ENCODE measurements at places on chromosomes 6 and 20.

GRCh38 chr20:10925767-10926166 lies 252.0 kb upstream of the JAG1 start:
- H3K36me3 ChIP-seq = no peaks in the 10 kb centered on the region
- DNase-seq = peak; percentile 29
- no peak overlapping the region for H3K27ac ChIP-seq

DNA sequence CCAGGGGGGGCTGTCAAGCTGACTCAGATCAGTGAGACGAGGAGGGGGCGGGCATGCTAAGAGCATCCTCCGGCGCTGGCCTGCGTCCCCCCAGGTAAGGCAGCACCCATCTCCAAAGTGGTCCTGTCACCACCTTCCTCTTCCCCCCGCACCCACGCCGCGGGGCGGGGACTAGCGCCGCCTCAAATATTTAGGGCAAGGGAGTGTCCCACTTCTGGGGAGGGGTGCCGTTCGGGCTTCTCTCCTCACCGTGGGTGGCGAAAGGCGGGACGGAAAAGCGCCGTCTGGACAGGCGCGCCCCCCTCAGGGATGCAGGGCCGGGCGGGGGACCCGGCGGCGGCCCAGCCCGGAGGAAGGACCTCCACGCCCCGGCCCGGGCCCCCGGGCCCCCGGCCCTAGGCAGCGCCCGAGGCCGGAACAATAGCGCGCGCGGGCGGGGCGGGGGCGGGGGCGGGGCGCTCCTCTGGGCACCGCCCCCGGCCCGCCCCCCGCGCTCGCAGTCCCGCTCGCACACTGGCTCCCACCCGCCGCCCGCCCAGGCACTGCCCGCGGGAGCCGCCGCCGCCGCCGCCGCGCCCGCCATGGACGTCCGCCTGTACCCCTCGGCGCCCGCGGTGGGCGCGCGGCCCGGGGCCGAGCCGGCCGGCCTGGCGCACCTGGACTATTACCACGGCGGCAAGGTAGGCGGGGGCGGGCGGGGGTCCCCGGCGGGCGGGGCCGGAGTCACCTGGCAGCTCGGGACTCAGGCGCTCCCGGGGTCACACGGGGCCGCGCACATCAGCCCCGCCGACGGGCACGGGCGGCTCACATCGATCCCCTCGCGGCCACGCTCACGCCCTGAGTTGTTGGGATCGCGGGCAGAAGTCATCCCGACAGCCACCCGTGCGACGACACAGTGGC lies at the start of gene TOX2:
Gene TOX2, plus strand, starts transcription at position 542 of the 900 bp plus-strand sequence. Its CDS starts 40 bp downstream, at position 582.
- H3K27me3 ChIP-seq = peaks cover 16% of the 10 kb centered on the region
- H3K4me3 ChIP-seq = peak within 1 kb of the TSS; percentile 60
- no peak within 1 kb of the TSS for H3K27ac ChIP-seq
- H3K36me3 ChIP-seq = peaks cover 4% of the 10 kb centered on the region
- peaks cover 7% of the 10 kb centered on the region for H3K4me1 ChIP-seq

GRCh38 chr6:57220083-57220703 lies 1.9 kb downstream of the RAB23 start:
- no peaks in the 10 kb centered on the region for H3K27me3 ChIP-seq
- peaks cover 7% of the 10 kb centered on the region for H3K4me1 ChIP-seq
- DNase-seq = no peak
- H3K27ac ChIP-seq = no peak overlapping the region
- peak overlapping the region; percentile 92 for H3K4me3 ChIP-seq

DNA sequence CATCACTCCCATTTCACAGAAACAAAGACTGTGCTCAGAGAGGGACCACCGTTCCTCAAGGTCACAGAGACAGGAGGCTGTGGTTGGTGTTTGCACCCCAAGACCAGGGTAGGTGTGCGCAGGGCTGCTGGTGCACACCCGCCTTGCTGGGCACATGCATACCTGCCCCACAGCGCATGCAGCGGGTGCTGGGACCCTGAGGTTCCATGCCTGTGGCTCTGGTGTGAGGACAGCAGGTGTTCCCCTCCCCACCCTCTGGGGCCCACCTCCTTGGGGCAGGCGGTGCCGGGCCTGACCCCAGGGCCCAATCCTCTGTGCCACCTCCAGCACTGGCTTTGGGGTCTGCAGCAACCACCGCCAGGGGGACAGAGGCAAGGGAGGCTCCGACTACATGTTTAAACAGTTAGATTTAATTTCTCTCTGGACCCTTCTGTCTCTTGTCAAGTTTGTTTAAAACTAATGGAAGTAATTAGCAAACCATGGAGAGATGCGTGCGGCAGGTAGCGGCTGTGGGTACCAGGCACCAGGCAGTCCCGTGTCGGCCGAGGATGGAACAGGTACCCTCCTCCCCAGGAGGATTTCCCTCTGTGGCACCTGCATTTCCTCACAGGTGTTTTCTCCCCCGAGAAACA lies 327.8 kb downstream of the TAF4 start:
- H3K27me3 ChIP-seq = peaks cover 82% of the 10 kb centered on the region
- no peak overlapping the region for H3K27ac ChIP-seq
- H3K4me1 ChIP-seq = no peaks in the 10 kb centered on the region
- H3K4me3 ChIP-seq = no peak overlapping the region

GRCh38 chr6:73941892-73942291 lies 245.9 kb downstream of the CD109 start:
- no peak for DNase-seq
- no peaks in the 10 kb centered on the region for H3K36me3 ChIP-seq
- H3K27ac ChIP-seq = no peak overlapping the region
- H3K4me3 ChIP-seq = no peak overlapping the region
- peaks cover 15% of the 10 kb centered on the region for H3K4me1 ChIP-seq
- H3K27me3 ChIP-seq = no peaks in the 10 kb centered on the region

DNA sequence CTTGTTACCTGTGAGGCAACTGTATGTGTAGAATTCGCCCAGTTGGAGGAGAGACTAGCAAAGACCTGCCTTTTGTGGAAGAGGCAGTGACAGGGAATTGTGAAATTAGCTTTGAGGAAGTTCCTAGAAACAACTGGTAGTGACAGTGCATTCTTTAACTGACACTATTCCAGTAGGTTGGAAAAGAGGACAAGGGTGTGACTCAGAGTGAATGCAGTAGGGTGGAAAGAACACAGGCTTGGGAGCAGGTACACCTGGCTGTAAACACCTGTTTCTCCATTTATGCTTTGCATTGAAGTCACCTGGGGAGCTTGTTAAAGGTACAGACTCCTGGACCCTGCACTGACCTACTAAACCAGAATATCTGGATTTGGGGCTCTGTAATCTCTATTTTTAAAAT lies 295.7 kb downstream of the PHACTR1 start:
- no peaks in the 10 kb centered on the region for H3K4me1 ChIP-seq
- no peak for DNase-seq
- H3K27ac ChIP-seq = no peak overlapping the region
- no peak overlapping the region for H3K4me3 ChIP-seq

DNA sequence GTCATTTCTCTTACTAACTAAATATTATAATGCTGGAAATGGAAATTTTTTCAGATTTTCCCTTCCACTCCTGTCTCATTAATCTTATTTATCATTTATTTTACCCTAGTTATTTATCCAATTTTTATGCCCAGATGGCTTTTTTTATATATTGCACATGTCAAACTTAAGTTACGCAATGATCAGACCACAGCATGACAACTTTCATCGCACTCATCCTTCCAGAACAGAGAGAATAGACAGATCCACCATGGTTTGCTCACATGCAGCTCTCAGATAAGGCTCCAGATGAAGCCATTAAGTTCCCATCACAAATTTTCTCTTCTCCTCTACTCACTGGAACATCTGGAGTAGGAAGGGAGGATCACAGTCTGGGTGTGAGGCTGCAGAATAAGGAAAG lies 48.7 kb downstream of the MAP7 start:
- no peaks in the 10 kb centered on the region for H3K36me3 ChIP-seq
- DNase-seq = no peak
- no peak overlapping the region for H3K4me3 ChIP-seq
- no peaks in the 10 kb centered on the region for H3K27me3 ChIP-seq
- H3K27ac ChIP-seq = no peak overlapping the region
- no peaks in the 10 kb centered on the region for H3K4me1 ChIP-seq

DNA sequence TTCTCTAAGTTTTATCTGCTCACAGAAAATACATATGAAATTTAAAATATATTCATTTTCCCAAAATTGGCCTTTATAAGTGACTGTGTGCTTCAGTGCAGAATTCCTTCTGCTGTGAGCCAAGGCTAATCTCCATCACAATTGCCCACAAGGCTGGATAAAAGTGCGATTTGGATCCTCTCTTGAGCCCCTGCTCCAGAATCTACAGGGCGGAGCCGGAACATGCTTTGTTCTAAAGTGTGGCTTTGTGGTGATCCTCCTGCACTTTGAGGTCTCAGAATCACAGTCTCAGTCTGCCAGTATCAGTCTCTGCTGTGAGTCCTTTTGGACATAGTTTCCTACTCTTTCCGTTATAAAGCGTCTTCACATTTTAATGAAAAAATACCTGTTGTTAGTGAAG lies 28.9 kb downstream of the SMOC2 start:
- H3K27ac ChIP-seq = no peak overlapping the region
- H3K36me3 ChIP-seq = no peaks in the 10 kb centered on the region
- H3K4me1 ChIP-seq = no peaks in the 10 kb centered on the region
- H3K4me3 ChIP-seq = no peak overlapping the region

- no peak for DNase-seq
- no peak overlapping the region for H3K4me3 ChIP-seq
- no peaks in the 10 kb centered on the region for H3K27me3 ChIP-seq
- peaks cover 39% of the 10 kb centered on the region for H3K4me1 ChIP-seq
- H3K27ac ChIP-seq = no peak overlapping the region
Measured at GRCh38 chr6:12134991-12135390, 122.9 kb downstream of the HIVEP1 start.

DNA sequence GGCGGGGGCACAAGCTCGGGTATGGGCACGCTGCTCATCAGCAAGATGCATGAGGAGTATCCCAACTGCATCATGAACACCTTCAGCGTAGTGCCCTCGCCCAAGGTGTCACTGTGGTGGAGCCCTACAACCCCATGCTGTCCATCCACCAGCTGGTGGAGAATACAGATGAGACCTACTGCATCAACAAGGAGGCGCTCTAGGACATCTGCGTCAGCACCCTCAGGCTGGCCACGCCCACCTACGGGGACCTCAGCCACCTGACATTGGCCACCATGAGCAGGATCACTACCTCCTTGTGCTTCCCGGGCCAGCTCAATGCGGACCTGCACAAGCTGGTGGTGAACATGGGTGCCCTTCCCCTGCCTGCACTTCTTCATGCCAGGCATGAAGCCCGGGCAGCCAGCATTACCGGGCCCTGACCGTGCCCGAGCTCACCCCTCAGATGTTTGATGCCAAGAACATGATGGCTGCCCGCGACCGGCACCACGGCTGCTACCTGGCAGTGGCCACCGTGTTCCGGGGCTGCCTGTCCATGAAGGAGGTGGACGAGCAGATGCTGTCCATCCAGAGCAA lies 12.8 kb downstream of the GABRR2 start:
- H3K4me3 ChIP-seq = no peak overlapping the region
- H3K36me3 ChIP-seq = no peaks in the 10 kb centered on the region
- no peaks in the 10 kb centered on the region for H3K27me3 ChIP-seq
- DNase-seq = no peak
- no peak overlapping the region for H3K27ac ChIP-seq

DNA sequence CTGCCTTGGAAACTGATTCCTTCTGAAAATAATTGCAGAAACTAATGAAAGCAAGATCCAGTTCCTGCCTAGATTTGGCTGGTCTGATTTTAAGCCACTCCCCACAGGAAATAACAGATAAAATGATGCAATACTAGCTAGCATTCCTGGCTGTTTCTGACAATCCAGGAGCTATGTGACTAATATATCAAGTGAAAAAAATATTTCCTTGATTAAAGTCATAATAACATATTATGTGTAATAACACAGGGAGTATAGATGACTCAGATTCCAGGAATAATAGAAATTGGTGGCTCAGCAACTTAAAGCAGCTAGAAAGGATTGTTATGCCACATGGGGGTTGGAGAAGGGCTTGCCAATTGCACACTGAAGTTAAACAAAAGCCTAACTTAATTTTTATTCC lies 182.7 kb upstream of the SALL4 start:
- H3K27me3 ChIP-seq = no peaks in the 10 kb centered on the region
- DNase-seq = peak; percentile 99
- H3K27ac ChIP-seq = peak overlapping the region; percentile 36
- H3K4me3 ChIP-seq = no peak overlapping the region

DNA sequence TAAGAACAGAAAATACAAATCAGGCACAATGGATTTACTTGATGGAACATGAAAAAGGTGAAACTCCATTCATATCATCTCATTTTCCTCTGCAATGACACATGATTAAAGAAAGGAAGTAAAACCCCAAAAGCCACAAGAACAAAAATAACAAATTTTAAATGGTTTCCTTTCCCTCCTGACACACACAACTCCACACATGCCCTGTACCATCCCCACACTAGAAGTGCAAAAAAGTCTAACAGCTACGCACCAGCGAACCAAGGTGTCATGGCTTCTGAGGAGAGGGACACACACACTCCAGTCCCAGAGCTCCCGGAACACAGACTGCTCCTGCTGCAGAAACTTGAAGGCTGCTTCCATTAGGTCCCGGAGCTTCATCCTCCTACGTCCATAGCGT lies 25.3 kb downstream of the MDN1 start:
- H3K27me3 ChIP-seq = no peaks in the 10 kb centered on the region
- no peak for DNase-seq
- H3K4me1 ChIP-seq = no peaks in the 10 kb centered on the region
- H3K36me3 ChIP-seq = peaks cover 20% of the 10 kb centered on the region

DNA sequence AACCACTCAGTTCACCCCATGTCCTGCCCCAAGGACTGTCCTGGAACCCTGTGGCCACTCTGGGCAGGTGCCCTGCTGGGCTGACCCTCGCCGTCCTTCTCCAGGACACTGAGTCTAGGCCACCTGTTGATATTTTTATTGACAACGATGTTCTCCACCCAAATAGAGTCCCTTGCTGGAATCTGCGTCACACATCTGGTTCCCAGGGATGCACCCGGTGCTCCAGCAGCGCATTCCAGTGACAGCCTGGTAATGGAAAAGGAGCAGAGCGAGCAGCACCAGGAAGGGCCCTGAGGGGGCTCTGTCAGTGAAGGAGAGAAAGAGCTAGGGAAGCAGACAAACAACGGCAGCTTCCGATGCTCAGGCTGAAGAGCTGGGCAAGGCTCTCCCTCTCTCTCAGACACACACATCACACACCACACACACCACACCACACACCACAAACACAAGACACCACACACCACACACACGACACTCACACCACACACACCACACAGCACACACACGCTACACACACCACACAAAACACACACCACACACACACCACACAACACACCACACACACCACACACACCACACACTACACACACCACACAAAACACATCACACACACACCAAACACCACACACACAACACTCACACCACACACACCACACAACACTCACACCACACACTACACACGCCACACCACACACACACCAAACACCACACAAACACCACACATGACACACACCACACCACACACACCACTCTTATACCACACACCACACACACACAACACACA lies 117.9 kb upstream of the THBS2 start:
- H3K27ac ChIP-seq = no peak overlapping the region
- no peaks in the 10 kb centered on the region for H3K27me3 ChIP-seq
- DNase-seq = no peak
- no peaks in the 10 kb centered on the region for H3K36me3 ChIP-seq
- no peaks in the 10 kb centered on the region for H3K4me1 ChIP-seq
- H3K4me3 ChIP-seq = no peak overlapping the region

- no peaks in the 10 kb centered on the region for H3K27me3 ChIP-seq
- no peaks in the 10 kb centered on the region for H3K36me3 ChIP-seq
- no peak overlapping the region for H3K27ac ChIP-seq
- no peak for DNase-seq
Measured at GRCh38 chr6:132749111-132749510, 8.6 kb downstream of the VNN2 start.

GRCh38 chr20:37354210-37355195 lies 8.6 kb downstream of the SRC start:
- H3K36me3 ChIP-seq = peaks cover 9% of the 10 kb centered on the region
- no peak overlapping the region for H3K27ac ChIP-seq
- peaks cover 32% of the 10 kb centered on the region for H3K4me1 ChIP-seq
- H3K4me3 ChIP-seq = no peak overlapping the region
- H3K27me3 ChIP-seq = no peaks in the 10 kb centered on the region
- DNase-seq = no peak
